ENCODE measurements at places on chromosomes 16 and 17.

- no peak for DNase-seq
Observed at GRCh38 chr17:10600571-10600970, 51.1 kb upstream of the MYH2 start.

- no peak for DNase-seq
Observed at GRCh38 chr16:72764015-72764654, 283.8 kb downstream of the ZFHX3 start.

GRCh38 chr16:56348168-56349085 lies 76.9 kb downstream of the AMFR start:
- no peak for DNase-seq

GRCh38 chr16:31458073-31458843 lies 1.0 kb upstream of the ARMC5 start:
- no peak for DNase-seq

DNA sequence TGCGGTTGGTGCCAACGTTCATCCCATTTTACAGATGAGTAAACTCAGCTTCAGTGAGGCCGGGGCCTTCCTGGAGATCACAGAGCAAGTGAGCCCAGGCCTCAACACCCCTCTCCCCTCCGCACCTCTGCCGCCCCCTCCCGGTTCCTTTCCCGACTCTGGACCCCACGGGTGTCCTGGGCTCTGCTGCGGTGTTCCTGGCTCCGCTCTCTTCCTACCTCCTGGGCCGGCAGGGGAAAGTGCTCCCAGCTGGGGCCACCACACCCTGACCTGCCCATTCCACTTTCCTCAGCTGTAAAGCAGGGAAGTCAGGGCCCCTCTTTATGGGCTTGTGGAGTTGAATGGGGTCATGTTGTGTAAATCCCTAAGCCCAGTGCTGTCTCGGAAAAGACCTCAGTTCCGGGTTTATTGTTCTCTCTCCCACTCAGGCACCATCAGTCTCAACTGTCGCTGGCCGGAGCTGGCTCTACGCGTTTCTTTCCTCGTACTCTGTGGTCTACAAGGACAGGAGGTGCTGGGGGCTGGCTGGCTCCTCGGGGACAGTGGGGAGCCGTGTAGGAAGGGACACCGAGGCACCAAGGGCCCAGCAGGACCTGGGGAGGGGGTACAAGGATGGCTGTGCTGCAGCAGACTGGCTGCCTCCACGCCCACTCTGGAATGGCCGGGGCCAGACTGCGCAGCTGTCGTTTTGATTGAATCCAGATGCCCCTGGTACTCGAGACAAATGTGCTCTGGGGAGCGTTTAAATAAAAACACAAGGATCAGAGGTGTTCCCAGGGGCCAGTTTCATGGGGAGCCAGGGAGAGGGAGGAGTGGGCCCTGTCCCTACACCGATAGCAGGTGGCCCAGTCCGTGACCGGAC lies 21.7 kb upstream of the ACSF3 start:
- DNase-seq, result no peak

DNA sequence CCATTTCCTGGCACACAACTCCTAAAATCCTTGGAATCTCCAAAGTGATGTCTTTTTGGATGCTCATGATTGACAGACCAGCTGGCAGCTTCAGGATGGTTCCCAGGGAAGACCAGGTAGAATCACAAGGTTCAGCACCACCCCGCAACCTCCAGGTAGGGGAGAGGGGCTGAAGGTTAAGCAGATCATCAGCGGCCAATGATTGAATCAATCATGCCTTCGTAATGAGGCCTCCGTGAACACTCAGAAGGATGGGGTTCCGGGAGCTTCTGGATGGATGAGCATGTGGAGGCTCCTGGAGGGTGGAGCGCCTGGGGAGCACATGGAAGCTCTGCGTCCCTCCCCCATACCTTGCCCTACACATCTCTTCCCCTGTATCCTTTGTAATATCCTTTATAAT lies 185.9 kb downstream of the SEC14L1 start:
- no peak for DNase-seq

GRCh38 chr17:77492446-77493237 lies 351.9 kb downstream of the SEC14L1 start:
- no peak for DNase-seq

DNA sequence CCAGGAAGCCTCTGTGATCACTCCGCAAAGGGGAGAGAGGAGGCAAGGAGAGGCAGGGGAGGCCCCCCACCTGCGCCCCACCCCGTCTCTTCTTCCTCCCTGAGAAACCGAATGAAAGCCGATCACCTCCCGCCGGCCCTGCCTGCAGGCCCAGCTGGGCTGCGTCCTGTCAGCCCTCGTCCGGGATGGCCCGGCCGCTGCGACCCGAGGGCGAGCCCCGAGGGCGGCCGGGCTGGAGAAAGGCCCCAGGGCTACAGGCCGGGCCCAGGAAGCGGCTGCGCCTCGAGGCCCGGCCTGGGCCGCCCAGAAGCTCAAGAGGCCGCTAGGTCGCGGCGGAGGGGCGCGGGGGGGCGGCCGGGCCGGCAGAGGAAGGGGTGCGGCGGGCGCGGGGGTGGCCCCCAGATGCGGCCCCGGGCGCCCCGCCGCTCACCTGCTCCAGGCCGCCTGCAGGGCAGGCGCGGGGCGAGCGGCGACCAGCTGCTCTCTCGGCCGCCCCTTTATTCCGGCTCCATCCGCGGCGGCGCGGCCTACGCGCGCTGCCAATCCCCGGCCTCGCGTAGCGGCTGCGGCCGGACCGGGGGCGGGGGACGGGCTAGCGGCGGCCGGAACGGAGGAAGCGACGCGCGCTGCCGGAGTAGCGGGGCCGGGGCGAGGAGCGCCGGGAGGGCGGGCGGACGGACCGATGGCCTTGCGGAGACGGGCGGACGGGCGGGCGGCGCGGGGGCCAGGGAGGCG lies at the start of gene ZNF319:
TSS of gene ZNF319 (minus strand) at position 702 of the 735 bp plus-strand sequence. CDS start 2,407 bp downstream, outside the sequence.
- no peak for DNase-seq

DNA sequence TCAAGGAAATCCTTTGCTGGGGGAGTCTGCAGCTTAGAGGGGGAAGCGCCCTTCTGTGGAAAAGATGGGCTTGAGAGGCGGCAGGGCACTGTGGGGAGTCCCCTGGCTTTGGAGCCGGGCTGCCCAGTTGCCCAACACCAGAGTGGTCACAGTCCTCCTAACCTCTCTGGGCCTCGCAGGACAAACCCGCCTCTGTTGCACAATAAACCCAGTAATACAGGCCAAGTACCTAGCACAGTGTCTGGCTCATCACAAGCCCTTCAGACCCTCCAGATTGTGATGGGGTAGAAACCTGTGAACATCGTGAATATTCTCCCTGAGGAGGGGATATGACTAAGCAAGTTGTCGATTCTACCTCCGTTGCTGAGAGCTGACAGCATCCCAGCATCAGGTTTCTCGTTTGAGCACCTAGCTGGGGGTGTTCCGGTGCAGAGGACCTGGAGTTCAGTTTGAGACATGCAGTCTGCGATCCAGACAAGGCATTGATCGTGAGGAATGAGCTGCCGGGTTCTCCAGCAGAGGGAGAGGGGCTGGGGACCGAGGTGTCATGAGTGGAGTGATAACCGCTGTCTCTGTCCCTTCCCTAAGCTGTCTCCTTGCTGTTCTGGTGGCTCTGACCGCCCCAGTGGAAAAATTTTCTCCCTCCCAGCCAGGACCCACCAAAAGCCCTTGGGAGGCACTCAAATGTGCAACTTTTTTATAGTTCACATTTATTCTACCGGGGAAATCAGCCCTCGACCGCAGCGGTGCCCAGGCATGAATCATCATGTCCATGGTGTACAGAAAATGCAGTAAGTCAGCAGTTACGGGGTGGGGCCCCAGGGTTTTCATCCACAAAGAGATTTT lies 161.9 kb downstream of the WSCD1 start:
- DNase-seq, result no peak

DNA sequence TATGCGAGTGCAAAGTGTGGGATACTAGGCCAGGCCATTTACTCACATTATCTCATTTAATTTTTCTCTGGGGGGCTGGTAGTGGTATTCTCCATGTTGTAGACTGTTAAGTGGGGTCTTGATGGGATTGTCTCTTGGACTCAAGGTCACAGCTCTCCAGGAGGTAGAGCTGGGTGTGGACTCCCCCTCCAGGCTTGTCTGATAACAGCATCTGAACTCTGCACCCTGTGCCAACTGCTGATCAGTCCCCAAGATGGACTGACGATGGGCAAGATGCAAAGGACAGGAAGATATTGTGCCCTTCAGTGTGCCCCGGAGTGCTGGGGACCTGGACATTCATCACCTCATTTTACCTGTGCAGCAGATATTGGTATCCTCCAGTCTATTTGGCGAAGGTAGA lies 147.8 kb downstream of the MSI2 start:
- DNase-seq, result no peak

GRCh38 chr17:55648086-55648485 lies 74.6 kb downstream of the TMEM100 start:
- DNase-seq, result no peak

GRCh38 chr16:57472665-57473060 lies 10.2 kb downstream of the POLR2C start:
- DNase-seq, result no peak

- DNase-seq, result no peak
Observed at GRCh38 chr17:28937044-28937729, 14.1 kb downstream of the PHF12 start.

GRCh38 chr17:57441270-57441600 lies 184.9 kb downstream of the MSI2 start:
- DNase-seq, result no peak

- DNase-seq, result no peak
Observed at GRCh38 chr16:9663588-9663987, 518.6 kb downstream of the GRIN2A start.

DNA sequence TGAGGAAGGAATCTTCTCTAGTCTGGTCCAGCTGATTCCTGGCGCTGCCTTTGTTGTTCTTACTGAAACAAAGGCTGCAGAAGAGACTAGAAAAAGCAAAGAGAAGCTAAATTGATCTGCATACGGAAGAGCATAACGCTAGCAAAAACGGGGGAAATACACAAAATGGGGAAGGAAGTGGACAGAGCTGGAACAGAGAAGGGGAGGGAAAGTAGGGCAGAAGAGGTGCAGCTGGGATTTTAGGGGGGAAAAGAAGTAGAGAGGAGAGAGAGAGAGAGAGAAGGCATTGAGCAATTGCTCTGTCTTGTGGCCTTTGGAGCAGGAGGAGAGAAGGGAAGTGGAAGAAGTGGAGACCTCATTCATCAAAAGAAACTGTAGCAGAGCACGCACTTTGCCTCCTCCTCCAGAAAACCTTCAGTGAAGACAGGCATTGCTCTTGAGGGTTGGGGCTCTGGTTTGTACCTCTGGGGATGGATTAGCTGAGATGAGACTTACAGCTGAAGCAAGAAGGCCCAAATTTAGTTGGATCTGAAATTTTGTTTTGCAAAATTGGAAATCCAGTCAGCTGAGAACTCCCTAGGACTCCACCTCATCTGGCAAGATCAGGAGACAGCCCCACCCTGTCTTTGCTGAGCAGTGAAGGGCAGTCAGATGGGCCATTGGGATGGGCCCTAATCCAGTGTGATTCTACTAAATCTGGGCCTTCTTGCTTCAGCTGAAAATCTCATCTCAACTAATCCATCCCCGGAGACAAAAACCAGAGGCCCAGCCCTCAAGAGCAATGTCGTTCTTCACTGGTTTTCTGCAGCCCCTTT lies 55.8 kb downstream of the CDRT4 start:
- DNase-seq, result no peak

DNA sequence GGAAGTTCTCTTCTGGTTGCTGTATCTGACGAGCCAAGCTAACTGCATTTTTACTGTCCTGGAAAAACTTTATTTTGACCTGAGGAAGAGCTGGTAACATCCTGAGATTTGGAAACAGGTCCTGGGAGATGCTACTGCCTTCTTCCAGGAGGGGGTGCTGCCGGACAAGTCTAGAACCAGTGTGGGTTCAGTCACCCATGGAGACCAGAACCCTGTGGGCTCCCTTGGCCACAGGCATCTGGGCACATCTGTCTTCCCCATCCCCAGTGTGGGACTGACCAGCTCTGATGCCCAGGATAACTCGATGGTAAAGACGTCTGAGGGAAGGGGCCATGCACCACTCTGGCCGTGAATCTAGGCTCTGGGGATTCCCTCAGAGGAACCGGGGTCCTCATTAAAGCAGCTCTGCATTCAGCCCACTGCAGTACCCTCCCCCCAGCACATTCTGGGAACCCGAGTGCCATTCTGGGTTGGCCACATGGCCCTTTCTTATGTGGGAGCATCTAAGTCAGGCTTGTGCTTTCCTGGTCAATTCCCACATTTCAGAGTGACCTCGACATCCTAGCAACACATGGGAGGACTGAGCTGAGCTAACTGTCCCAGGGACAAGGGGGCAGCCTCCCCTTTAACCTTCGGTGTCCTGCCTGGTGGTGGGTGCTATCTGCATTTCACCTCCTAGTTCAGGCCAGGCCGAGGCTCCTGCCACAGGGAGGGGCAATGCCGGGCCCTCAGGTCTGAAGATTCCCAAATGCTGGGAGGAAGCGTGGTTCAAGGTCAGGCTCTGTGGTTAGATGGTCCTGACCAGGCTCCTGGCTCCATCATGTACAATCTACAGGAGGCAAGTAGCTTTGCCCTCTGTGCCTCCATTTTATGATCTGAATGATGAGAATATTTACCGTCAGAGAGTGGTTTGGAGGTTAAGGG lies 6.4 kb downstream of the C16orf86 start:
- DNase-seq, result no peak

- no peak for DNase-seq
Observed at GRCh38 chr17:71115669-71115972, 946.3 kb downstream of the KCNJ2 start.

- DNase-seq, result no peak
Observed at GRCh38 chr16:82061861-82062525, 26.9 kb downstream of the HSD17B2 start.

DNA sequence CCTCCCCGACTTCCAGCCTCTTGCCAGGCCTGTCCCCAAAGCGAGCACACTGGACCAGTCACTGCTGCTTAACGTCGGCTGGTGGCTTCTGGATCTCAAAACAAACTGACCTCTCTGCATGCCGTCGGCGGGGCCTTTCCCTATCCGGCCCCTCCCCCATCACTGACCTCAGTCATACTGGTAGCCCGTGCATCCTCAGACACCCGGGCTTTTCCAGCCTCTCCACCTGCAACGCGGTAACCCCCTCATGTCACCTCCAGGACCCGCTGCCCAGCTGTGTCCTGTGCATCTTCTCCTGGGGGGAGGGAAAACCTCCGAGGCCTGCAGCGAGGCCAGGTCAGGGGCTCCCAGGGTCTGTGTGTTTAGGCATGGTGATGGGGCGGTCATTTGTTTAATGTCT lies 138.6 kb upstream of the CHMP6 start:
- DNase-seq, result no peak

GRCh38 chr17:40035162-40035559 lies 19.0 kb downstream of the MED24 start:
- no peak for DNase-seq

GRCh38 chr17:7615265-7615747 lies 609 bp upstream of the FXR2 start:
- no peak for DNase-seq

- no peak for DNase-seq
Observed at GRCh38 chr16:84648595-84649510, 542 bp downstream of the KLHL36 start.

GRCh38 chr17:68433911-68434508 lies 23.3 kb downstream of the WIPI1 start:
- DNase-seq, result no peak

GRCh38 chr17:3921502-3922319 lies 5.4 kb upstream of the P2RX1 start:
- no peak for DNase-seq

GRCh38 chr16:2172688-2173335 lies 17.2 kb downstream of the TRAF7 start:
- no peak for DNase-seq

- DNase-seq, result no peak
Observed at GRCh38 chr17:59623151-59623550, 3.5 kb downstream of the CLTC start.

Data from epithelial cell of proximal tubule (primary cell).